ENCODE measurements at places on chromosomes 7 and 10.

DNA sequence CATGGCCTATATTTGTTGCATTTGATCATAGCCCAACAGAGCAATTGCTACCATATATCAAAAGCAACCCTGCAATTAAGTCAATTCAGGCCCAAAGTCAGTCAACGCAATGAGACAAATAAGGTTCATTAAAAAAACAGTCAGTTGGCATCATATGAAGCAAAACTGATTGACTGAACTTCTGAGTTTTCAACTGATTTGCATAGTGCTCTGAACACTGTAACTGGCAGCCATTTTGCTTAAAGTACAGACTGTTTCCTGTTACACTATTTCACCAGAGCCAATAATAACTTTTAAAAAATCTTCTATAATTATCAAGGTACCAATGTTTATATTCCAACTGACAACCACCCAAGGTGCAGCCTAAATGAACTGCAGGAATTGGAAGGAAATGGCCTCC, 68.4 kb upstream of the RAPGEF5 start:
- no peak for DNase-seq

DNA sequence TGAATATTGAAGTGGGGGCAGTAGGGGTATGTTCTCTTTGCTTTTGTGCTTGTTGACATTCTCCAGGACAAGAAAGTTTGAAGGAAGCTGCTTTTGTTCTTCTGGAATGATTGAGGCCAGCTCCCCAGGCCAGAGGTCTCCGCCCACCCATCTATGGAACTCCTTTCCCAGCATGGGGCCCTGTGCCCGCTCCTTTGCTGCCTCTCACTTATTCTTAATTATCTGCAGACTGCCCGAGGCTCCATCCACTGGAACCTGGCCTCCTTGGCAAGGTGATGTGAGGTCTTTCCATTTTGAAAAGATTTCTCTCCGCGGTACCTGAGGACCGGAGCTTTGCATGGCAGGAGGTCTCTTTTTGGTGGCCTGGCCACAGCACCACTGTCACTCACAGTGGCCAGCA, 39.3 kb upstream of the MKI67 start:
- no peak for DNase-seq

GRCh38 chr10:3873728-3874461, 88.9 kb upstream of the KLF6 start:
- no peak for DNase-seq

DNA sequence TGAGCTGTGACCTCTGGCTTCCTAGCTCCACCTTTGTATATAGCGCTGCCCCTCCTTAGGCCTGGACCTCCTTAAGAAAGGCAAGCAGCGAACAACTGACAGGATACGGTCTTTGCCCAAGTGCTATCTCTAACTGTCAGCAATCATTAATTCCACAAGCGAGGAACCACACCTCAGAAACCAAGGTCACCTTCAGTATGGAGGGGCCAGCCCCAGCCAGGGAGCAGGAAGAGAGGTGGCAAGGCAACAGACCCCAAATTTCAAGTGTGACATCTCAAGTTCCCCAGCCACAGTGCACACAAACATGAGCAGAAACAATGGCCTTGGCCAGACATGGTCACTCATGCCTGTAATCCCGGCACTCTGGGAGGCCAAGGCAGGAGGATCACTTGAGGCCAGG, 4.8 kb upstream of the AOC1 start:
- peak; percentile 30 for DNase-seq

- no peak for DNase-seq
Measured at GRCh38 chr7:90892213-90892612, 296.1 kb downstream of the CDK14 start.

- DNase-seq: peak; percentile 59
Measured at GRCh38 chr10:22379059-22379458, 33.8 kb downstream of the SPAG6 start.

- DNase-seq: no peak
Measured at GRCh38 chr10:38102880-38103279, 8.7 kb downstream of the ZNF37A start.

- no peak for DNase-seq
Measured at GRCh38 chr10:29969255-29970011, 90.0 kb downstream of the JCAD start.

DNA sequence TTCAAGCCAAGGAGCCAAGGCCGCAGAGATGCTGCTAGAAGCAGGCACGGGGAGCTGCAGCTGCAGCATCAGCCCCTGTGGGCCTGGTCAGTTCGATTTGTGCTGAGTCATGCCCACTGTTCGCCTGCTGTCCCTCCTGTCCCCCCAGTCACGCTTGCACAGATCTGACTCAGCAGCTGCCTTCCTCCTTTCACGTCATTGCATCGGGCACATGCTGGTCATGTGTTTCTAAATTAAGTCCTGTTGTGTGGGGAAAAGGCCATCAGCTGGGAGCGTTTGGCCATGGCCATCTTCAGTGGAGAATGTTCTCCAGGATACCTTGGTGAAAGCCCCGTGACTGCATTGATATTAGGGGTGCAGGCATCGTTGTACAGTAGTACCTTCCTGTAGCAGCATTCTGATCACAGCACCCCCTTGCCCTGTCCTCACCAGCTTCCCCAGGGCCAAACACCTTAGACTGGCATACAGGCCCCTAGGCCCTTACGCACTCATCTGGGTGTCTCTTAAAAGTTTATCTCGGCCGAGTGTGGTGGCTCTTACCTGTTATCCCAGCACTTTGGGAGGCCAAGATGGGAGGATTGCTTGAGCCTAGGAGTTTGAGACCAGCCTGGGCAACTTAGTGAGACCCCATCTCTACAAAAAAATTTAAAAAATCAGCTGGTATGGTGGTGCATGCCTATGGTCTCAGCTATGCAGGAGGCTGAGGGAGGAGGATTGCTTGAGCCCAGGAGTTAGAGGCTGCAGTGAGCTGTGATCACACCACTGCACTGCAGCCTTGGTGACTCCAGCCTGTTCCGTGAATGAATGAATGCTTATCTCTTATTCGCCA, 23.2 kb downstream of the POR start:
- no peak for DNase-seq

DNA sequence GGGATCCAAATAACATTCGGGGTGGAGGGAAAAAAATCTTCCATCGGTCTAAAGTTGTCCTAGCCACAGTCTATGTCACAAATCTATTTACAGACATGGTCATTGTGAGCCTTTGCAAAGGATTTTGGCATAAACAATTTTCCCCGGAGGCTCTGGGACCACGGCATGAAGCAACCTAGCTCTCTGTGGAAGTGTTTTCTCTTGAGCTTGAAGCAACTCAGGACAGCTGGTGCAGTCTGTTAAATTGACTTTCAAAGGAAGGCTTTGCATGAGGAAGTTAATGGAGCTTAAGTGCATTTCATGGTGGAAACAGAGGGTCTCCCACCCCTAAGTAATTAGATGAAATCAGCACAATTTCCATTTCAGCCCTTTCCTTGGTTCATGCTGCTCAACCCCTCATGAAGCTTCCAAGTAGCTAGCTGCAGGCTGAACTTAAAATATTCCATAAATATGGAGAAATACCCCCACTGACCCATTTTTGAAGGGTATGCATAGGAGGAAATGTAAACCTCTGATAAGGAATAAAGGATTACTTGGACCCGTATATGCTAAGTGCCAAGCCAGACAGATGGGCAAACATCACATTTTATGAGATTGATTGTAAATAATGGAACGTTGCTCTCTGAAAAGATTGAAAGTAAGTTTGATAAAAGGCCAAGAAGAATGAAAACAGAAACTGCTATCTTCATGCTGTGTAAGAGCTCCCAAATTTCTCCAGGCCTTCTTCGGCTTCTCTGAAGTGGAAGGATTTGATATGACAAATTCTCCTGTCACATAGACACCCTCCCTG, 39.9 kb downstream of the CCDC3 start:
- DNase-seq: no peak

GRCh38 chr7:130296221-130296951, 3.4 kb downstream of the CPA4 start:
- DNase-seq: no peak

DNA sequence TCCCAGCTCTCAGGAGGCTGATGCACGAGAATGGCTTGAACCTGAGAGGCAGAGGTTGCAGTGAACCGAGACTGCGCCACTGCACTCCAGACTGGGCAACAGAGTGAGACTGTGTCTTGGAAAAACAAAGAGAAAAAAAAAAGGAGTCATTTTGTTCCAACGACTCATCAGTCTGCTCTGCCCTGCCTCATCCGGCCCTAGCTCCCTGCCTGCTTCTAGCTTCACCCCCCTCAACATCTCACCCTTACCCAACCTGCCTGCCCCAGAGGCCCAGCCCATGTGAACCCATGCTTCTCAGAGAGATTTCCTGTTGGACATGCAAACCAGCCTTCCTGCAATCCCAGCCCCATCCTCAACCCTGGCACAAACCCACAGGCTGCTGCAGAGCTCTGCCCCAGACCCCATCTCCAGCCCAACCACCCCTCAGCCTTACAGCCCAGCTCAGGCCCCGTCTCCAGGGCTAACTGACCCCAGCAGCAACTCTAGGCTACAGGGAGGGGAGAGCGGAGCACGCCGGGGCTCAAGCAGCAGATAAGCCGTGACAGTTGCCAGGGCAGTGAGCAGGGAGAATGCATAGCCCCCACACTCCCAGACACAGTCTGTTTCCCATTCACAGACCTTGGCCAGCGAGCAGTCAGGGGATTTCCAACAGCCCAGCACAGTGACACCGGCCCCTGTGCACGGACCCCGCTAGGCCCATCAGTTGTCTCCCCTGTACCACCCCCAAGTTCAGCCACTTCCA, 86.0 kb upstream of the KCTD7 start:
- no peak for DNase-seq

DNA sequence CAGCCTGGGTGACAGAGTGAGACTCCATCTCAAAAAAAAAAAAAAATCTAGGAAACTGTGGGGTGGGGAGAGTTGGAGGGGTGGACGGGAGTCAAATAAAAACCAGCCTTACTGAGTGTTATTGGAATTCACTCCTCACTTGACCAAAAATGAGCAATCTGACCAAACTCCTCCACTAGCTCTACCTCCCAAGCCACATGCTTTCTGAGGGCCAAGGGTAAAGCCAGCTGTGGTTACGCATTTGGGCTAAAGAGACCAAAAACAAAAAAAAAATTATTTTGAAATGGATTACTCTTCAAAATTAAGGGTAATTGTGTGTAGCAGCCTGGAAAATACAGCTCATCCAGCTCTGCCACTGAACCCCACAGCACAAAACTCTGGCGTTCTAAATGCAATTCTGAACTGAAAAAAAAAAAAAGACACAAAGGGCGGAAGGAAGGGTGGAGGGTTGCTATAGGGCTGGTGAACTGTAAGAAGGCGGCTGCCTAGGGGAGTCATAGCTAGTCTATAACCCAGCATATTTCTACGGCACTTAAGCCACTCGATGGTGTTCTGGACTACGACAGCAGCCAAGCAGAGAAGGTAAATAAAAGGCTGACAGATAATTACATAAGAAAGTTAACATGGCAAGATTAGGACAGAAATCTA, 7.8 kb downstream of the ELMO1 start:
- DNase-seq: no peak

- DNase-seq: no peak
Measured at GRCh38 chr7:47432671-47433563, 149.0 kb downstream of the TNS3 start.

GRCh38 chr7:47819607-47819920, 128.7 kb downstream of the PKD1L1 start:
- DNase-seq: no peak

DNA sequence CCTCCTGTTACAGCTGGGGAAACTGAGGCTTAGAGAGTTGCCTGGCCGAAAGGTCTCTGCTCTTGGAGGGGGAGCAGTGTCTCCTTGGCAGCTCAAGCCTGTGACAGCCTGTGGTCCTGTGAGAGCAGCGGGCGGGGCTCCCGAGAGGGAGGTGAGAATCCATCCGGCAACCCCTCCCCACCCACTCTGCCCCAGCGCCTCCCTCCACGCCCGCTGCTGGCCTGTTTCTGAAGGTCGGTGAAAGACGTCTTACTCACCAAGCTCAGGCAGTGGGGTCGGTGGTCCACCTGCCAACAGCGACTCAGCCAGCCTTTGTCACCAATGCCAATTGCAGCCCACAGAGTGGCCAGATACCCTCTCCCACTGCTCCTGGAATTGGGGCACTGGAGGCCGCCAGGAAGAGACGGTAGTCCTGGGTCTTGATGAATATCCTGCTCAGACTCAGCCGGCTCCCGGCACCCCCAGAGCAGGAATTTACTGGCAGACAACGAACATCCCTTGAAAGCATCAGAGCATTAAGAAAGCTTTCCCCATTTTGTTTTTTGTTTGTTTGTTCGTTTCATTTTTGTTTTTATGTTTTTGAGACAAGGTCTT, 7.4 kb upstream of the TTYH3 start:
- no peak for DNase-seq

DNA sequence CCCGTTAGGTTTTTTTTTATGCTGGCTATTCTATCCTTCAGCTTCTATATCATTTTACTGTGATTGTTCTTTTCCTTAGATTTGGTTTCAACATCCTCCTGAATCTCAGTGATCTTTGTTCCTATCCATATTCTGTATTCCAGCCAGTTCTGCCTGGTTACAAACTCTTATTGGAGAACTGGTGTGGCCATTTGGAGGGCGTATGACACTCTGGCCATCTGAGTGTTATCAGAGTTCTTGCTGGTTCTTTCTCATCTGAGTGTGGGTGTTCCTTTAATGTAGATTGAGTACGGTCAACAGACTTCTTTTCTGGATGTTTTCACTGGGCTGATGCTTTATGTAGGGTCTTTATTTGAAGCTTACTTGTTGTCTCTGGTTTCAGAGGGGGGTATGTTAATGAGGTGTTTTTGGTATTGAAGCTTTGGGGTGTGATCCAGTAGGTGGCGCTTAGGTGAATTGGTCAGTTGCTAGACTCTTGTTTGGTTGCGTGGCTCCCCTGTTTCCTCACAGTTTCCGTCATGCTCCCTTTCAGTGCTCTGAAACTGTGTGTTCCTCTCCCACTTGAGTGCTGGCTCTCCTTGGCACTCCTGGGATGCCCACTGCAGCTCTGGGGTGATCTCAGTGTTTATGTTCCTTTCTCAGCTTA, 80.7 kb downstream of the FANK1 start:
- no peak for DNase-seq

DNA sequence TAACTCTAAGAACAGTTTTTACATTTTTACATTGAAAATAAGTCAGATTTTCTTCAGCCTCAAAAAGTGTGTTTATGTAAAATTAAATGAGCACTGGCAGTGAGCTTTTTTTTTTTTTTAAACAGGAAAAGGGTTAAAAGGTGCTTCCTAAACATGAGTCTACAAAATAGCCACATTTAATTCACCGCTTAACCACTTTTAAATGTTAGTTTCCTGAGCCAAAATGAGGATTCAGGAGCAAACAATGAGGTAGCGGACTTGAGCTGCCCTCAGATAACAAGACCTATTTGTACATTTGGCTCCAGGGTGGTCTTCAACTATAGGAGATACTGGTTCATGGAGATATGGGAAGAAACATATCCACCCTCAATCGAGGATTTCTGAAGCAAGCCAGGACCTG, 22.8 kb downstream of the AKR1C3 start:
- no peak for DNase-seq

DNA sequence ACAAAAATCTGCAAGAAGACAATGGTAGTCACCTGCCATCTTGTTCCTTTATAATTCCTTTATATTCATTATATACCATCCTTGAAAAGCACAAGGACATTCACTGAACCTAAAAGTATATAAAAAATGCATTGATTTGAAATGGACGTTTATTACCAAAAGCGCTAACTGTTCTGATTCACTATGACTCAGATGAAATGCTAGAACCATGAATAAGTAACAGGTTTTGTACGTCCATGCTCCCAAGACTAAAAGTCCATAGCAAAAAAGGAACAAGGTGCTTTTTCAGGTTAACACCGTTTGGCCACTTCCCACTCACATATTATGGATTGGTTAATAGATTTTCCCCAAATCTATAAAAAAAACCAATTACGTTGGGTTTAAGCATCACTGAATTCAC, 109.4 kb downstream of the PPP1R17 start:
- DNase-seq: no peak
